ENCODE measurements at places on chromosomes 1 and 21.

GRCh38 chr1:8937701-8938100 is 8.0 kb upstream of the CA6 start:
- no peak for DNase-seq

DNA sequence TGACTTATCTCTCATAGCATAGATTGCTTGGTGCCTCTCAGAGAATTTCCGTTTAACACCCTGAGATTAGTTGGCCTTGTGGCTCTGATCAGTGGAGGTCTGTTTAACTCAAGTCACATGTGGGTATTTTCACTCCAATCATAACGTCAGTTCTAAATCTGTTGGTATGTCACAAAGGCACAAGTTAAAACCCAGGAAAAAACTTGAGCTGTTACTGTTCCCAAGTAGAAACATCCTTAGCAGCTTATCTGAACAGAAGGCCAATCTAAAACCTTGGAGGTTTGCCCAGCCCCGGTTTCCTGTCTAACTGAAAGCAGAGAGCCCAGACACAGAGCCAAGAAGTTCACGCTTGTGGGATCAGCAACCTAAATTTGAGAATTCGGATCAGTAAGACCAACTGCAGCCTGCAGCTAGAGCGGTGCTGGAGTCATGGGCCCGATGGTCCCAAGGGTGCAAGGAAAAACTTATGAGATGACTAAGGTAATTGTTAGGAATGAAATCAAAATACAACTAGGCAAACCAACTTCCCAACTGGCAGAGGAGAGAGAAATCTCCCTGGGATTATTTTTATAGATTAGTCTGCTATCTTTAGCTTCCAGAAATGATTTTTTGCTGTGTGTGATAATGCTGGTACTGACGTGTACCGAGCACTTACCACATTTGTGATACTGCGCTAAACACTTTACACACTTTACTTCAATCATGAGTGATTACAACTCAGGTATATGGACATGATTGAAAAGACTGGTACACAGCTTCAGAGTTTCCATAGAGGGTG is 90.2 kb upstream of the C1orf21 start:
- DNase-seq = peak; percentile 89

DNA sequence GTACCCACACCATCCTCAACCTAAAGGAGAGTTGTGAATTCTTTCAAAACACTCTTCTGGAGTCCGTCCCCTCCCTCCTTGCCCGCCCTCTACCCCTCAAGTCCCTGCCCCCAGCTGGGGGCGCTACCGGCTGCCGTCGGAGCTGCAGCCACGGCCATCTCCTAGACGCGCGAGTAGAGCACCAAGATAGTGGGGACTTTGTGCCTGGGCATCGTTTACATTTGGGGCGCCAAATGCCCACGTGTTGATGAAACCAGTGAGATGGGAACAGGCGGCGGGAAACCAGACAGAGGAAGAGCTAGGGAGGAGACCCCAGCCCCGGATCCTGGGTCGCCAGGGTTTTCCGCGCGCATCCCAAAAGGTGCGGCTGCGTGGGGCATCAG is 638 bp upstream of the OLIG2 start:
- no peak for DNase-seq

DNA sequence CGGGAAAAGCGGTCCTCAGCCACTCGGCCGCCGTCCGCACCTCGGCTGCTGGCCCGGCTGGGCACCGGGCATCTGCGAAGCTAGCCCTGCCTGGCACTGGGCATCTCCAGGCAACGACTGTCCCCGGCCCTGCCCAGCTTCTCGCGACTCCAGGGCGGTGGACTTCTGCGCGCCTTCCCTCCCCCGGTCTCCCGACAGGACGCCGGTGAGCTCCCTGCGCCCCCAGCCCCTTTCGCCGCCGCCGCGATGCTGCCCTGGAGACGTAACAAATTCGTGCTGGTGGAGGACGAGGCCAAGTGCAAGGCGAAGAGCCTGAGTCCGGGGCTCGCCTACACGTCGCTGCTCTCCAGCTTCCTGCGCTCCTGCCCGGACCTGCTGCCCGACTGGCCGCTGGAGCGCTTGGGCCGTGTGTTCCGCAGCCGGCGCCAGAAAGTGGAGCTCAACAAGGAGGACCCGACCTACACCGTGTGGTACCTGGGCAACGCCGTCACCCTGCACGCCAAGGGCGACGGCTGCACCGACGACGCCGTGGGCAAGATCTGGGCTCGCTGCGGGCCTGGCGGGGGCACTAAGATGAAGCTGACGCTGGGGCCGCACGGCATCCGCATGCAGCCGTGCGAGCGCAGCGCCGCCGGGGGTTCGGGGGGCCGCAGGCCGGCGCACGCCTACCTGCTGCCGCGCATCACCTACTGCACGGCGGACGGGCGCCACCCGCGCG is 514 bp downstream of the FAM43B start:
- DNase-seq = no peak

- DNase-seq = no peak
These were observed 1.8 kb upstream of the NFIA start for GRCh38 chr1:61080413-61081143.

- DNase-seq = no peak
These were observed 95.2 kb downstream of the HLX start for GRCh38 chr1:220974431-220974830.

- DNase-seq = no peak
These were observed 4.4 kb downstream of the TMEM200B start for GRCh38 chr1:29119121-29119929.

GRCh38 chr1:54742282-54742681 is 22.0 kb downstream of the PARS2 start:
- no peak for DNase-seq

DNA sequence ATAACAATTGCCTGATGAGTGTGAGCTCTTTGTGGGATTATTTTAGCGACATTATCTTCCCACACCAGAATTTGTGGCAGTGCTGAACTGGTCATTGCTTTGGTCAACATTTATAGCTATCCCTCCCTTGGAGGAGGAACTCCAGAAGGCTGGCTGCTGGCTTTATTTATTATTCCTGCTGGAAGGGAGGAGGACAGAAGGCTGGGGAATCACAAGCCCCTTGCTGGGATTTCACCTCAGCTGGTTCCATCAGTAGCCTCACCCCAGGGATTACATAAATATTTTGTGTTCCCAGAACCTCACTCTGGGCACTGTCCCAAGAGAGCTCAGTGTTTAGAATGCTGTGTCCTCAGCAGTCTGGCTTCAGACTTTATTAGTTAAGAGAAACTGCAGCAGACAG is 102.8 kb upstream of the C1orf21 start:
- no peak for DNase-seq

GRCh38 chr1:201637282-201638079 is 98.6 kb downstream of the NAV1 start:
- no peak for DNase-seq

DNA sequence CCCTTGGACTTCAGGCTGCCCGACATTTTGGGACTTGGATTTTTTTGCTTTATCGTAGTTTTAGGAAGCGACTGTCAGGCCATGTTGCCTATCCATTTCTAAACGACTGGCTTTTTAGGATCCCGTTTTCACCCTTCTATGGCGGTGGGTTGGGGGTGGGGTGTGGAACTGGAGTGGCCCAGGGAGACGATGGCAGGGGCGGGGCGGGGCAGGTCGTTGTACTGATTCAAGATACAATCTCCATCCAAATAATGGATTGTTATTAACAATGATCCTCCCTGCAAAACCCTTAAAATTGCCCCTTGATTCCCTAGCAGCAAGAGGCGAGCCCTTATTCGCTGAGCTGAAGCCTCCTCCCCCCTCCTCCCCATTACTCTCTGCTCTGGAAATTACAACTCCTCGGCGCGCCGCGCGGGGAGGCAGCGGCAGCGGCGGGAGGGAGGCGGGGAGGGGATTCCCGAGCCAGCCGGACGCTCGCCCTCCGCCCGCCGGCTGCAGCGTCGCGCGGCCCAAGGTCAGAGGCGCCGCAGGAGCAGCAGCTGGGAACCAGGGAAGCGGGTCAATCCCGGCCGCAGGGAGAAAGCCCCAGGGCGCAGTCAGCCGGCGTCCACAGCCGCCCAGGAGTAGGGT is at the start of gene TRIM67:
Gene TRIM67, plus strand, starts transcription at position 392 of the 630 bp plus-strand sequence. CDS start 912 bp downstream, outside the sequence.
- no peak for DNase-seq

DNA sequence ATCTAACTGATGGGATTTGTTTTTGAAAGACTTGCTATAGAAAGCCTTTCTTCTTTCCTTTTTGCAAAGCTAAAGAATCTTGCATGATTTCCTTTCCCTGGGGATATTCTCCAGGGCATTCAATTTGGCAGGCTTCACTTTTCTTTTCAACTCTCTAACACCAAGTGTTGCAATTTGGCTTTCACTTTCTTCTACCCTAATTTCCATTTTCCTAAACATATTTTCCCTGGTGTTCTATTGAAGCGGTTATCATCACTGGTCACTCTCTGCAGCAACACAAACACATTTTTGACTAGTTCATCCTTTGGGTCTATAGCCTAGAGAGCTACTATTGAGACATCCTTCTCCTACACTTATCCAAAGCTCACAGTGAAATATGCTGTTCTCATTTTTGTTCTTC is 424.5 kb downstream of the NEGR1 start:
- peak; percentile 10 for DNase-seq

- no peak for DNase-seq
These were observed 28.3 kb upstream of the TMPRSS2 start for GRCh38 chr21:41536076-41536826.

GRCh38 chr1:81797701-81798100 is 3.0 kb upstream of the ADGRL2 start:
- DNase-seq = no peak

- DNase-seq = peak; percentile 77
These were observed 1.1 kb downstream of the IGFN1 start for GRCh38 chr1:201191653-201192260.

DNA sequence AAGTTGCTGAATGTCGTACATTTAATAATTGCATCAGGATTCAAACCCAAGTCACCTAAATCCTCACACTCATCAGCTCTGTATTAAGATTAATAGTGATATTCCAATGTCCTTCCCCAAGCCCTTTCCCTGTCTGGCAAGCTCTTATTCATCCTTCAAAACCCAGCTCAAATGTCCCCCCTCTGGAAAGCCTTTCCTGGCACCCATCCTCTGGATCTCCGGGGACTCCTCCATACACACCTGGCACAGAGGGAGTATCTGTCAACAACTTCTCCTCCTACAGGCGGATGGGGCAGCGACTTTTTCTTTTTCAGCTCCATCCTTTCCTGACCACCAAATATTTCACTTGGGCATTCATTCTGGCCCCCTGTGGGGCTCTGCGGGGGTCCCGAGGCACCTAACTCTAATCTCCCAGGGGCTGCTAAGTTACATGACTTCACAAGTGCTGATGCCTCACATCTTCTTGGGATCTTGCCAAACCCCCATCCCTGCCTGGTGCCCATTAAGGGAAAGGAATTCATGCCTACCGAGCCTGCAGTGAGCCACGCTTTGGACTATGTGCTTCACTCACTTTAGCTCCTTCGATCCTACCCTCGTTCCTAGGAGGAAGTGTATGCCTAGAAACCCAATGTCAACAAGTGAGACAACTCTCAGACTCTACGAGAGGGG is 15.2 kb downstream of the TINAGL1 start:
- DNase-seq = peak; percentile 87

GRCh38 chr21:31360717-31361116 is 16.7 kb upstream of the TIAM1 start:
- DNase-seq = no peak

GRCh38 chr1:109492779-109493178 is 1.1 kb upstream of the CYB561D1 start:
- no peak for DNase-seq

DNA sequence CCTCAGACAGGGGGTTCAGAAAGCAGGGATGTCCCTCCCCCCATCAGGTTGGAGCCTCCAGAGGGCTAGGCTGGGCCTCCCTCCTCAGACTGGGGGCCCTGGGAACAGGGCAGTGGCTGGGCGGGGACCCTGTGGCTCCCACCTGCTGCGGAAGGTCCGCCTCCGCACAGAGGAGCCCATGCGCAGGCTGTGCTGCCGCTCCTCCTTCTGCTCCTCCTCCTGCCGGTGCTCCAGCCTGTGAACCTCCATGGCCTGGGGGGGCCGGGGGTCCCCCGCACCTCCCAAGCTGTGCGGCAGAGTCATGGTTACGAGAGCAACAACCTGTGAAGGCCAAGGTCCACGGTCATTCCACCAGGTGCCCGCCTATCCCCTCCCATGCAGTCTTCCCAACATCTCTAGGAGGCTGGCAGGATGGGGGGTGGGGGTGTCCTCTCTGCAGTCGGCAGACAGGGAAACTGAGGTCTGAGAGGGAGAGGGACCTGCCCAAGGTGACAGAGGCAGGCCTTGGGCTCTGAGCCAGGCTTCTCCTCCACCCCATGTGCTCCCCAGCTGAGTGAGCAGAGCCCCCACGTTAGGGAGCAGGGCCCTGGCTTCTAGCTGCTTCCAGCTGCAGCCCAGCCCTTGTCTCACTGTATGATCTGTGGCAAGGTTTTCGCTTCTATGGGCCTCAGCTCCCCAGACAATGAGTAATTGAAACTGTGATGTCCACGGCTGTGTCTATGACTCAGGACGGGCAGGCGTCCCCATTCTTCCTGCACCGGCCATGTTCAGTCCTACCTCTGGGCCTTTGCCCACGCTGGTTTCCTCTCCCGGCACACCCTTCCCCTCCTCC is 3.4 kb downstream of the MYOM3 start:
- peak; percentile 52 for DNase-seq

- no peak for DNase-seq
These were observed 41.0 kb downstream of the ITPKB start for GRCh38 chr1:226697929-226698544.

- no peak for DNase-seq
These were observed 112.4 kb upstream of the VANGL1 start for GRCh38 chr1:115529216-115529897.

DNA sequence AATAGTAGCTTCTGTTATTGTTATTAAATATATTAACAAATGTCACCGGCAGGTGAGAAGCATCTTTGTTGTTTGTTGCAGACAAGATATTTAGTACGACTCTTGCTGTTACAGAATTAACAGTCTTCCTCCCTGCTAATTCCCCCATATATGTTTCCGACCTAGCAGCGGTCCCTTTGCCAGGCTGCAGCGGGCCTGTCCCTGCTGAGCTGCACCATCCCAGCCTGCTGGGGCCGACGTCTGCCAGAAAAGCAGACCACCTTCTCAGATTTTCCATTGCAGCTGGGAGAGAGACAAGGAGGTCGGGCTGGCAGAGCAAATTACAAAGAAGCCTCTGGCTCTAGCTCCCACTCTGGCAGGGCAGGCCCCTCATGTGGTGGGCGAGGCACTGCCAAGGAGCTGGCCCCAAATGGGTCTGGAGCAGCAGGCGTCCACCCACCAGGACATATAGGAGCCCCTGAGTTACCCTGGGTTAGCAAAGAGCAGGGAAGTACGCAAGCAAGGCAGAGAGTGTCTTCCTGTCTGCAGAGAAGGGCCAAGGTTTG is 142.7 kb downstream of the FOXD2 start:
- DNase-seq = no peak
